ENCODE measurements at places on chromosomes 5 and 9.

GRCh38 chr5:113161806-113162205 lies 185.2 kb downstream of the DCP2 start:
- no peaks in the 10 kb centered on the region for H3K36me3 ChIP-seq
- H3K4me3 ChIP-seq: no peak overlapping the region
- H3K27ac ChIP-seq: no peak overlapping the region
- no peaks in the 10 kb centered on the region for H3K27me3 ChIP-seq
- no peaks in the 10 kb centered on the region for H3K4me1 ChIP-seq

DNA sequence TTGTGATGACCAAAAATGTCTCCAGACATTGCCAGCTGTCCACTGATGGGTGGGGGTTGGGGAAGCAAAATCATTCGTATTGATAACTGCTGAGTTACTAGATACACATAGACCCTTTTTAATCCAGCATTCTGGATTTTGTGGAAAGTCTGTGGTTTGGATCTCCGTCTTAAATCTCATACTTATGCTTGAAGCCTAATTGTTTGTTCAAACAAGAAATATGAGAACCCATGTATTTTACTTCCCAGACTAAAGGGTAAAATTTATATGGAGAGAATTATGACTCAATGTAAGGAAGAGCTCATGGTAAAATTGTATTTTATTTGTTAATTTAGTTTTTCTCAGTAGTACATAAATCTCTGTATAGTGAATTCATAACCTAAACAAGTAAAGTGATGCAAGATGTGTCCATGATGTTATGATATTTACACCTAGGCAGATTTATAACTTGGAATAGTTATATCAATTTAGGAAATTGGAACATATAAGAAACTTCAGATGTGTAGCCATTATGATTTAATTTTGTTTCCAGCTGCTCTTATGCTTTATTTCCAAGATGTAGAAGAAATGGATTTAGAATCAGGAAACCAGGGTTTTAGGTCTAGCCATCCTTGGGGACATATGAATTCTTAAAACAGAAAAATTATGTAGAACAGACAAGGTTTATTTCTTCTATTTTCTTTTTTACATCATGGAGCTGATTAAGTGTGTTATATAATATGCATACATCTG lies 4.5 kb upstream of the OGN start:
- no peaks in the 10 kb centered on the region for H3K36me3 ChIP-seq
- DNase-seq: no peak
- peaks cover 43% of the 10 kb centered on the region for H3K4me1 ChIP-seq
- H3K27ac ChIP-seq: no peak overlapping the region
- no peak overlapping the region for H3K4me3 ChIP-seq

DNA sequence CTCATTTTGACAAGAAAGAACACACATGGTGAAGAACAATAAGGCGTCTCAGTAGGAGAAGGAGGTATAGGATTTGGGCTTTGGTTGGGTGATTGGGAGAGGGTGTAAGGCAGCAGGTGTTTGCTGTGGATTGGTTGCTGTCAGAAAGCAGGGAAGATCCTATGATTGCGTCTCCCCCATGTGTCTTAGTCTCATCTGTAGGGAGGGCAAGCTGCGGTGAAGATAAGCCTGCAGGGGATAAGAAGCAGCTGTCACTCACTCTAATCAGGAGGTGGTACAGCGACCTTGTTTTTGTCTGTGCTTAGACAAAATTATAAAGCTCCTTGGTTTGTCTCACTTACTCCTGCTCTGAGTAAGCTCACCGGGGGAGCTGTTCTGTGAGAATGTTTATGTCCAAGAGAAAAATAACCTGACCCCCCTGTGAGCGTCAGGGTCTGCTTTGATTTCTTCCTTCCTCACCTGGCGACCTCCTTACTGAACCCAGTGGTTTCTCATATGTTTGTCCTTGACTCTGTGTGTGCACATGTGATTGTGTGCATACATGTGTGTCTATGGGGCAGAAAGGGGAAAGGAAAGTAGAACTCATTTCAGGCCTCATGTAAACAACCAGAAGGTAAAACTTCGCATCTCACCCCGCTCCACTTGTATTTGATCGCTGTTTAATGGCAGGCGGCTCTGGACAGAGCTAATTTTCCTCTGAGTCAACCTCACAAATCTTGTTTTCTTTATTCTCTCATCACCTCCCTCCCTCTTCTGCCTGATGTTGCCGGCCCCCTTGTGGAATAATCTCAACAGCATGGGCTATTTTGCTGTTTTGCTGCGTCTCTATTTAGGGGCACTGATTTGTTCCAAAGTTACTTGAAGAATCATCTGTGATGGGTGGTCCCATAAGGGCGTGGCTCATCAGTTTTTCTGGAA lies 105.6 kb downstream of the TENT4A start:
- no peaks in the 10 kb centered on the region for H3K36me3 ChIP-seq
- no peak overlapping the region for H3K4me3 ChIP-seq
- DNase-seq: no peak
- no peaks in the 10 kb centered on the region for H3K4me1 ChIP-seq

DNA sequence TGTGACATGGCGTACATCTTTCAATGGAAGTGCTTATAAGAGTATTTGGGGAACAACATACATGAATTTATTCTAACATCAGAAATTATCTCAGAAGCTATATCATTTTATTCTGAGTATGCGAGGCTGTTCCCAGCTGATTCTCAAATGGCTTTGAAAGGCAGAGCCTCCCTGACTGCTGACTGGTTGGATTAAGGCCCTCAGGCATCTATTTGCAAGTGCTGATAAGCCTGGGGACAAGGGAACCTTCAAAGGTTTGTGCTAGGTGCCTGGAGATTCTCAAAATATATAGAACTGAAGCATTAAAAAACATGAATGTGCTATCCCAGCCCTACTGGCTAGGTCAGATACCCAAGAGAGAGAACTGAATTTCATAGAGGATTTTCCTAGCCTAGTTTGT lies 235.1 kb downstream of the LURAP1L start:
- DNase-seq: no peak
- H3K4me3 ChIP-seq: no peak overlapping the region
- no peaks in the 10 kb centered on the region for H3K36me3 ChIP-seq
- no peaks in the 10 kb centered on the region for H3K4me1 ChIP-seq
- no peaks in the 10 kb centered on the region for H3K27me3 ChIP-seq
- no peak overlapping the region for H3K27ac ChIP-seq

DNA sequence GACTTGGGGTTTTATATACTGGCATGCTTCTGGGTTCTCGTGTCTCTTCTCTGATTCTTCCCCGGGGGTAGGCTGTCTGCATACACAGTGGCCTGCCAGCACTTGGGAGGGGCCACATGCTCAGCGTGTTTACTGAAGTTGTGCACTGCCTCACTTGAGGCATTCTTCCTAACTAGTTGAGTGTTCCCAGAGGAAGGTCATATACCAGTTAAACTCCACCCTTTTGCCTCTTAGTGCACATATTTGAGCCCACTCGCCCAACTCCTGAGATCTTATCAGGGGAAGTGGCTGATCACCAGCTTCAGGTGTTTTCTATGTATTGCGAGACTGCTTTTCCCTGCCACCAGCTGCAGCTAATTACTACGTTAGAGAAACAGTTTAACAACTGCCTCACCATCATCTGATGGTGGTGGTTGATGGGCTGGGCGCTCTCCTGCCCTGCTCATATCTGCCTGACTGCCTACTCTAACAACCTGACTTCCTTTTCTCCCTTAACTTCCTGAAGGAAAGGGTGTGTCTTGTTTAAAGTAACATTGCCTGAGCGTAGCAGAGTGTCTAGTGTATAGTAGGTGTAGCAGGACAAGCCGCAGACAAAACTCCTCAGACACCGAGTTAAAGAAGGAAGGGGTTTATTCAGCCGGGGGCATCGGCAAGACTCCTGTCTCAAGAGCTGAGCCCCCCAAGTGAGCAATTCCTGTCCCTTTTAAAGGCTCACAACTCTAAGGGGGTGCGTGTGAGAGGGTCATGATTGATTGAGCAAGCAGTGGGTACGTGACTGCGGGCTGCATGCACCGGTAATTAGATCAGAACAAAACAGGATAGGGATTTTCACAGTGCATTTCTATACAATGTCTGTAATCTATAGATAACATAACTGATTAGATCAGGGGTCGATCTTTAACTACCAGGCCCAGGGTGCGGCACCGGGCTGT lies 60.1 kb upstream of the CLINT1 start:
- H3K36me3 ChIP-seq: no peaks in the 10 kb centered on the region
- H3K4me1 ChIP-seq: no peaks in the 10 kb centered on the region
- H3K4me3 ChIP-seq: no peak overlapping the region
- H3K27ac ChIP-seq: peak overlapping the region; percentile 81
- no peak for DNase-seq

- DNase-seq: peak; percentile 86
- H3K4me1 ChIP-seq: peaks cover 45% of the 10 kb centered on the region
- H3K4me3 ChIP-seq: no peak overlapping the region
- no peaks in the 10 kb centered on the region for H3K27me3 ChIP-seq
Measured at GRCh38 chr9:94135222-94135621, 51.0 kb downstream of the PTPDC1 start.
